ENCODE measurements at places on chromosomes 5 and 9.

- H3K27me3 ChIP-seq, result no peaks in the 10 kb centered on the region
- no peaks in the 10 kb centered on the region for H3K36me3 ChIP-seq
- peak; percentile 29 for DNase-seq
- no peaks in the 10 kb centered on the region for H3K4me1 ChIP-seq
- no peak overlapping the region for H3K4me3 ChIP-seq
These were observed 34.5 kb upstream of the GLIS3 start for GRCh38 chr9:4334410-4334813.

DNA sequence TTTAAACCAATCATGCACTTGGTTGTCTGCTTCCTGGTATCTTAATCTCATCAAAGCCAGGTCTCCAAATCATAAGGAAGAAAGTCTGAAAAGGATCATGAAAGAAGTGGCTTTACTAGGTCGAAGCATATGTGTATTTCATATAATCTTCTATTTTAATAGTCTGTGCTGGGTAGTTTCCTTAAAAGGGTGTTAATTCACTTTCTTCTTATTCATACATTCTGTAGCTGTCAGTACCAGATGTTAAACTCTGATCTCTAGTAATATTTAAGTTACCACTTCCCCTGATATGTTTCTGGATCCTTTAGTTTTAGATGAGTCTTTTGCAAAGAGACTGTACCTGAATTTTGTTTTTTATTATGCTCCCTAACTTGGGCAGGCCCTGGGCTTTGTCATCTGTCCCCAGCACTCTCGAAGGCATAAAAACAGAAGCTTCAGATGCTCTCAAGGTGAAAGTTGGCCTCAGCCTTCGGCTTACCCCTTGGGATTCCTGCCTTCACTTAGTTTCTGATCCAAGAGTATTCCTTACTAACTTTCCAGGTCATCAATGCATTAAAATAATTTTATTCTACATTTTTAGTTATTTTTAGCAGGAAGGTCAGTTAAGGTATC, 15.0 kb upstream of the LNPEP start:
- no peaks in the 10 kb centered on the region for H3K36me3 ChIP-seq
- H3K27ac ChIP-seq, result no peak overlapping the region
- H3K4me3 ChIP-seq, result no peak overlapping the region
- H3K4me1 ChIP-seq, result no peaks in the 10 kb centered on the region

GRCh38 chr9:20620650-20621470, 1.4 kb downstream of the MLLT3 start:
- DNase-seq, result peak; percentile 57
- peak overlapping the region; percentile 76 for H3K4me3 ChIP-seq
- H3K27me3 ChIP-seq, result no peaks in the 10 kb centered on the region
- no peaks in the 10 kb centered on the region for H3K36me3 ChIP-seq
- peaks cover 5% of the 10 kb centered on the region for H3K4me1 ChIP-seq

DNA sequence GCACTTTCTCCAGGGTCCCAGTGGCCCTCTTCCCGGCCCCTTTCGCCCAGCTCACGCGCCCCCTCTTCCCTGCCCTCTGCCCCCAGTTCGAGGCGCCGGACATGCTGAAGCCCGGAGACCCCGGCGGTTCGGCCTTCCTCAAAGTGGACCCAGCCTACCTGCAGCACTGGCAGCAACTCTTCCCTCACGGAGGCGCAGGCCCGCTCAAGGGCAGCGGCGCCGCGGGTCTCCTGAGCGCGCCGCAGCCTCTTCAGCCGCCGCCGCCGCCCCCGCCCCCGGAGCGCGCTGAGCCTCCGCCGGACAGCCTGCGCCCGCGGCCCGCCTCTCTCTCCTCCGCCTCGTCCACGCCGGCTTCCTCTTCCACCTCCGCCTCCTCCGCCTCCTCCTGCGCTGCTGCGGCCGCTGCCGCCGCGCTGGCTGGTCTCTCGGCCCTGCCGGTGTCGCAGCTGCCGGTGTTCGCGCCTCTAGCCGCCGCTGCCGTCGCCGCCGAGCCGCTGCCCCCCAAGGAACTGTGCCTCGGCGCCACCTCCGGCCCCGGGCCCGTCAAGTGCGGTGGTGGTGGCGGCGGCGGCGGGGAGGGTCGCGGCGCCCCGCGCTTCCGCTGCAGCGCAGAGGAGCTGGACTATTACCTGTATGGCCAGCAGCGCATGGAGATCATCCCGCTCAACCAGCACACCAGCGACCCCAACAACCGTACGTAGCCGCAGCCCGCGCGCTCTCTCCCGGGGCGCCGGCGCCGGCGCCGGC, 1.0 kb downstream of the PRDM6 start:
- peaks cover 92% of the 10 kb centered on the region for H3K27me3 ChIP-seq
- no peaks in the 10 kb centered on the region for H3K36me3 ChIP-seq
- no peak for DNase-seq
- H3K4me3 ChIP-seq, result peak overlapping the region; percentile 47
- H3K27ac ChIP-seq, result no peak overlapping the region

GRCh38 chr5:58944221-58944620, 361.3 kb downstream of the RAB3C start:
- no peak overlapping the region for H3K4me3 ChIP-seq
- no peak overlapping the region for H3K27ac ChIP-seq
- no peaks in the 10 kb centered on the region for H3K4me1 ChIP-seq
- no peaks in the 10 kb centered on the region for H3K36me3 ChIP-seq
- H3K27me3 ChIP-seq, result no peaks in the 10 kb centered on the region

DNA sequence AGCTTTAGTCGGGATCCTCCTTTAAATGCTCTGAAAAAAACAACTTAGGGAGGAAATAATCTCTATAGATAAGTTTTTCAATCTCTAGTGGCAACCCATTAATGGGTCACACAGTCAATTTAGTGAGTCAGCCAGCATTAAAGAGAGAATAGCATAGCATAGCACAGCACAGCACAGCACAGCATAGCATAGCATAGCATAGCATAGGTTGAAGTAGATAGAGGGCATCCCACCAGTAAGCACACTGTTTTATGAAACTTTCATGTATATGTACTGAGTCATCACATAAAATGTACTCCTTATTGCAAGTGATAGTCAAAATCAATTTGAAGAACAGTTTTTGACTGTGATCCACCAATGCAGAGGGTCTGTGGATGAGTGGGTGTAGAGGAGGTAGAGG, 522.9 kb downstream of the CCDC171 start:
- H3K27me3 ChIP-seq, result no peaks in the 10 kb centered on the region
- no peak overlapping the region for H3K27ac ChIP-seq
- DNase-seq, result no peak
- no peaks in the 10 kb centered on the region for H3K36me3 ChIP-seq

GRCh38 chr5:59757442-59757841, 136.1 kb downstream of the PDE4D start:
- DNase-seq, result no peak
- H3K36me3 ChIP-seq, result no peaks in the 10 kb centered on the region
- no peak overlapping the region for H3K4me3 ChIP-seq
- H3K27me3 ChIP-seq, result no peaks in the 10 kb centered on the region
- H3K27ac ChIP-seq, result no peak overlapping the region

- H3K27me3 ChIP-seq, result no peaks in the 10 kb centered on the region
- no peak overlapping the region for H3K4me3 ChIP-seq
- H3K4me1 ChIP-seq, result peaks cover 42% of the 10 kb centered on the region
- peak overlapping the region; percentile 60 for H3K27ac ChIP-seq
- DNase-seq, result peak; percentile 72
These were observed 14.3 kb downstream of the IRF1 start for GRCh38 chr5:132475987-132476875.

DNA sequence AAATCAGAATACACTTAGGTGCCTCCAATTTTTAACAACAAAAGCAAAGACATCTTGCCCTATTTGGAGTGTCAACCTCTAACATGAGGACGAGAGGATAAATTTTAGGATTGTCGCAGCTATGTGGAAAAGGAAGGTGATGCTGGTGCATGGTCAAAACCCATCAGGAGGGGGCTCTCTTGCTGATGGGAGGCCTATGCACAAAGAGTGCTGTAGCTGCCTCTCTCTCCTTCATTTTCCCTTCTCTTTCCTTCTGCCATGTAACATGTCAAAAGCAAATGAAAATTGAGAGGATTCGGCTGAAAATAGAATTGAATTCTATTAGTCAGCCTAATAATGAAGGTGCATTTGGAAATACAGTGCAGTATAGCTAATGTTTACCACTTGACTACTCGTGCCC, 578.7 kb upstream of the ZNF462 start:
- no peaks in the 10 kb centered on the region for H3K27me3 ChIP-seq
- no peak for DNase-seq
- no peak overlapping the region for H3K4me3 ChIP-seq

DNA sequence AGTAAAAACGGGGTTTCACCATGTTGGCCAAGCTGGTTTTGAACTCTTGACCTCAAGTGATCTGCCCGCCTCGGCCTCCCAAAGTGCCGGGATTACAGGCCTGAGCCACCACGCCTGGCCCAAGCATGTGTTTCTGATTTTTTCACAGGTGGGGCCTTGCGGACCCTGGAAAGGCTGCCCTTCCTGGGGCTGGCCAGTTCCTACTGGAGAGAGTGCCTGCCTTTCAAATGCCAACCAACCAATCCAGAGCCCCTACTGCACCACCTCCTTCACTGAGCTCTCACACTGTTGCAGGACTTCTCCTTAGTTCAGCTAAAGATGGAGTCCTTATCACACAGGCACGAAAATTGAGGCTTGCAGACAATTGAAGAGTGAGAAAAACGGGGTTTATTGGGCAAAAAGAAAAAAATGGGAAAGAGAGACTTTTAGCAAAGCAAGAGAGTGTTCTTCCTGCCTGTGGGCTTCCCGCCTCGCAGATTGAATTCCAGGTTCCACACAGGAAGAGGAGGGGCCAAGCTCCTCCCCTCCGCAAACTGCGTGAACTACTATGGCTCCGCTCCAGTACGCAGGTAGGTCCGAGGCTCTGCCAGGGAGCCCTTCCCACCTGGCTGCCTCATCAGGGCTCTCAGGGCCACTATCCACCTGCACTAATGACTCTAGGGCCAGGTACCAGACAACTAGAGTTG, 8.3 kb upstream of the CMBL start:
- no peak for DNase-seq
- H3K4me3 ChIP-seq, result no peak overlapping the region
- no peaks in the 10 kb centered on the region for H3K4me1 ChIP-seq
- no peaks in the 10 kb centered on the region for H3K27me3 ChIP-seq

DNA sequence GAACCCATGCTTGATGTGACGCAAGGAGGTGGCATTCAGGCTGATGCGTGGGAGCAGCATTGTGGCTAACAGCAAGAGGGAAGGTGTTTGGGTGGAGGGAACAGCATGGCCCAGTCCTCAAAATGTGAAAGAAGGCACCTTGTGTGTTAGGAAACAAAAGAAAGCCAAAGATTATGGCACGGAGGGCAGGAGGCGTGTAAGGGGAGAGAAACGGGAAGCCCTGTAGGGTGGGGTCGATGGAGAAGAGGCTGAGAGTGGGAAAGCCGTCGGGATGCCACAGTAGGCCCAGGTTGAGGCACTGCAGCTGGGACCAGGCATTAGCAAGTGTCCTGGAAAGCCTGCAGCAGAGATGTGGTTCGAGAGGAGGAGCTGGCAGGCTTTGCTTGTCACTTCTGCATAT, 241.1 kb downstream of the GADD45G start:
- no peak for DNase-seq
- H3K36me3 ChIP-seq, result no peaks in the 10 kb centered on the region
- no peak overlapping the region for H3K4me3 ChIP-seq
- H3K4me1 ChIP-seq, result peaks cover 6% of the 10 kb centered on the region

DNA sequence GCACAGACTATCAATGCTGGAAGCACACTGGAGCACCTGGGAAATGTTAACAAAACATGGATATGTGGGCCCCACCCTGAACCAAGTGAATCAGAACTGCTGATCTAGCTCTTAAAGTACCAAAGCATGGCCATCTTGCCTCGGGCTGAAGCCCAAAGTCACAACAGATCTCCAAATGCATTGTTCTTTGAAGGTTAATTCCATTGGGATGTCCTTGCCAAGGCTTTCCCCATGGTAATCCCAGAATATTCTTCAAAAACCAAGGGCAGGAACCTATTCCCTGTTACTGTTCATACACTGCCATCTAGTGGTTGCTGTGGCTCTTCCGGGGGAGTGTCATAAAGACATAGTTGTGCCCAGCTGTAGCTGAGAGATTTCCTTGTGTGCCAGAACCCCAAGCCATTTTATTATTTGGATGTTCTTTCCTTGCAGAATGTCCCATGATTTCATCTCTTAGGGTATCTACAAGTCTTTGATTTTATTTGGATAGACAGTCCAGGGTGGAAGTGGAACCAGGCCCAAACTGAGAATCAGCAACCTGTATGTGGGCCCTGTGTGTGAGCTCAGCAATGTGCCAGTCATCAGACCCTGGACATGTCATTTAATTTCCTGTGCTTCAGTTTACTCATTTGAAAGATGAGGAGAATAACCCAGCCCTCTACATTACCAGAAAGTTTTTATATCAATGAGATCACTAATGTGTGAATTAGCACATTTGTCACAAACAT, 290.0 kb downstream of the ACTL7B start:
- peak; percentile 67 for DNase-seq
- no peaks in the 10 kb centered on the region for H3K4me1 ChIP-seq
- no peaks in the 10 kb centered on the region for H3K36me3 ChIP-seq
- no peak overlapping the region for H3K4me3 ChIP-seq
- no peaks in the 10 kb centered on the region for H3K27me3 ChIP-seq

DNA sequence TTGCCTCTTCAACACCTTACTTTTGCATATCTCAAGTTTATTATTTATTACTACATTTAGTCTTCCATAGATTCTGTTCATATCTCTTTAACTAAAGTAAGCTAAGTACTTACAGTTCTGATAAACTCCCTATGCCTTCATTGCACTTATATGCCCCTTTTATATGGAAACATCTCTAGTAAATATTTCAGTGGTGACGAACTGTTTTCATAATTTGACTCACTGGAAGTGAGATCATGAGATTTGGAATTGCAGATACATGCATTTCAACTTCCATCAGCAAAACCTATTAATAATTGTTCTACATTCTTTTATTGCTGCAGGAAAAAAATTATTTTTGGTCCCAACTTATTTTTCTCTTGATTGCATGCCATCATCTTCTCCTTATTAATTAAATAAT, 263.5 kb downstream of the CD180 start:
- no peaks in the 10 kb centered on the region for H3K36me3 ChIP-seq
- DNase-seq, result no peak
- no peak overlapping the region for H3K4me3 ChIP-seq
- no peak overlapping the region for H3K27ac ChIP-seq
- no peaks in the 10 kb centered on the region for H3K27me3 ChIP-seq
- no peaks in the 10 kb centered on the region for H3K4me1 ChIP-seq

GRCh38 chr5:140140435-140140834, 14.7 kb downstream of the IGIP start:
- no peaks in the 10 kb centered on the region for H3K36me3 ChIP-seq
- no peak for DNase-seq
- peaks cover 3% of the 10 kb centered on the region for H3K4me1 ChIP-seq
- H3K27ac ChIP-seq, result no peak overlapping the region
- no peaks in the 10 kb centered on the region for H3K27me3 ChIP-seq

GRCh38 chr5:114332925-114333324, 28.9 kb upstream of the KCNN2 start:
- H3K27me3 ChIP-seq, result no peaks in the 10 kb centered on the region
- no peak overlapping the region for H3K27ac ChIP-seq
- no peaks in the 10 kb centered on the region for H3K4me1 ChIP-seq
- H3K36me3 ChIP-seq, result no peaks in the 10 kb centered on the region
- DNase-seq, result no peak
- H3K4me3 ChIP-seq, result no peak overlapping the region
